GM23338 (cell line): ENCODE measurements at places on chromosomes 13 and 19. TPM values are rescaled to one million over a fixed set of nuclear protein-coding genes. Genes with fewer than 3 reads are reported as not detected.
A peak's percentile ranks its signal among the peaks of the same experiment; 100 is the strongest.

- no peak for DNase-seq
These were observed 21.9 kb downstream of the ANKRD27 start for GRCh38 chr19:32652894-32653598.

FGF9 gene
- 0.27 TPM in 1 of 2 replicates, not detected in the other for polyA plus RNA-seq

GRCh38 chr19:18349524-18350128, 9.2 kb downstream of the PGPEP1 start:
- peak; percentile 79 for DNase-seq

DNA sequence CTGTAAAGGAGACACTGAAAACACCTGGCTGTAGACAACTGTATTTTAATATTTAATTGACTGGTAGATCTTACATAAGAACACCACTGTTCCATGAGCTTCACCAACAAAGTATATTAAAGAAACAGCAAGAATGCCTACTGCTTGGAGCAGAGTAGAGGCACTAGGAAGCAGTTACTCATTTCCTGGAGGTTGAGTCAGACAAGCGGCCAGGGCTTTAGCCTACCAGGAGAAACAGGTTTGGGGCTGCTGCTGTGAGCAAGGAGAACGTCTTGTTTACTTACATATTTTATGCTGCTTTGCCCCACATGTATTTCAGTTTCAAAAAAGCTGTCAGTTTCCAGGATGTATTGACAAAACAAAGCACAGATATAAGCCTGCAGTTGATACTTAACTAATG, 33.4 kb downstream of the ALG5 start:
- no peak for DNase-seq
